ENCODE measurements at places on chromosomes 5 and 9.
A peak's percentile ranks its signal among the peaks of the same experiment; 100 is the strongest.

DNA sequence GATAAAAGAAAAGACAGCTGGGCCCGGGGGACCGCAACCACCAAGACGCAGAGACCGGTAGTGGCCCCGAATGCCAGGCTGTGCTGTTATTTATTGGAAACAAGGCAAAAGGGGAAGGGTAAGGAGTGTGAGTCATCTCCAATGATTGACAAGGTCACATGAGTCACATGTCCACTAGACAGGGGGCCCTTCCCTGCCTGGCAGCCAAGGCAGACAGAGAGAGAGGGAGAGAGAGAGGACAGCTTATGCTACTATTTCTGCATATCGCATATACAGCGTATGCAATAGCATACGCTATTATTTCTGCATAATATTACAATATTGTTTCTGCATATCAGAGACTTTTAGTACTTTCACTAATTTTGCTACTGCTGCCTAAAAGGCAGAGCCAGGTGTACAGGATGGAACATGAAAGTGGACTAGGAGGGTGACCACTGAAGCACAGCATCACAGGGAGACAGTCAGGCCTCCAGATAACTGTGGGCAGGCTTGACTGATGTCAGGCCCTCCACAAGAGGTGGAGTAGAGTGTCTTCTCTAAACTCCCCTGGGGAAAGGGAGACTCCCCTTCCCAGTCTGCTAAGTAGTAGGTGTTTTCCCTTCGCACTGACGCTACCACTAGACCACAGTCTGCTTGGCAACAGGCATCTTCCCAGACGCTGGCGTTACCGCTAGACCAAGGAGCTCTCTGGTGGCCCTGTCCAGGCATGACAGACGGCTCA lies 50.3 kb downstream of the RFX3 start:
- no peak for DNase-seq
- peaks cover 14% of the 10 kb centered on the region for H3K4me1 ChIP-seq
- no peak overlapping the region for H3K4me3 ChIP-seq
- no peak overlapping the region for H3K27ac ChIP-seq

DNA sequence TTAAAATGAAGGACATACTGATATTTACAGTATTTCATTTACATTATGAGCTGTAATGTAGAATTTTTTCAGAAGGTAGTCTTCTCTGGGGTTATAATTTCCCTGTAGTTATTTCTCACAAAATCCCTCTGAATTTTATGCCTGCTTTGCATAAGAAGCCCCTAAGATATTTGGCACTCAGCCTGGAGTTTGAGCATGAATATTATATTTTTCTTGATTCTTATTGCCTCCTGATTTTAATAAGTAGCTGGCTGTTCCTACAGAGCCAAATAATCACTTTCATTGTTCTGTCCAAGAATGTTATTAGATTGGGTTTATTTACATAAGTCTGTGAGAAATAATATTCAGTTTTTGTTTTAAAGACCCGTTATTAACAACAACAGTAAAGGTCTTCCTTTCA lies 195.0 kb downstream of the FER start:
- DNase-seq: no peak
- no peak overlapping the region for H3K27ac ChIP-seq
- H3K4me3 ChIP-seq: no peak overlapping the region
- no peaks in the 10 kb centered on the region for H3K4me1 ChIP-seq
- H3K27me3 ChIP-seq: no peaks in the 10 kb centered on the region

DNA sequence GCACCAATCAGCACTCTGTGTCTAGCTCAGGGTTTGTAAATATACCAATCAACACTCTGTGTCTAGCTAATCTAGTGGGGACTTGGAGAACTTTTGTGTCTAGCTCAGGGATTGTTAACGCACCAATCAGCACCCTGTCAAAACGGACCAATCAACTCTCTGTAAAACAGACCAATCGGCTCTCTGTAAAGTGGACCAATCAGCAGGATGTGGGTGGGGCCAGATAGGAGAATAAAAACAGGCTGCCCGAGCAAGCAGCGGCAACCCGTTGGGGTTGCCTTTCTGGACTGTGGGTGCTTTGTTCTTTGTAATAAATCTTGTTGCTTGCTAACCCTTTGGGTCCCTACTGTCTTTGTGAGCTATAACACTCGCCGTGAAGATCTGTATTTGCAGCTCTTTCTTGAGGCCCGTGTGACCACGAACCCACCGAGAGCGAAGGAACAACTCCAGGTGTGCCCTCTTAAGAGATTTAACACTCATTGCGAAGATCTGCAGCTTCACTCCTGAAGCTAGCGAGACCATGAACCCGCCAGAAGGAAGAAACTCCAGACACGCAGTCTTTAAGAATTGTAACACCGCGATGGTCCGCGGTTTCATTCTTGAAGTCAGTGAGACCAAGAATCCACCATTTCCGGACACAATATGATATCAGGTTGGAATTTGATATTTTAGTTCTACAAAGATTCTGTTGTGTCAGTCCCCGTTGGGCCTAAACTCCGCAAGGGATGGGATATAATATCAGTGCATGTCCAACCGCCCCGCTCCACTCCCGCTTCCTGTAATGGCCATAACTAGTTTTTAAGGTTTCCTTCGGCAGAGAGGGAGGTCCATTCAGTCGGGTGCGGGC lies 740 bp upstream of the TRMT10B start:
- DNase-seq: no peak
- peak overlapping the region; percentile 79 for H3K27ac ChIP-seq
- H3K4me1 ChIP-seq: peaks cover 14% of the 10 kb centered on the region
- no peaks in the 10 kb centered on the region for H3K27me3 ChIP-seq
- H3K4me3 ChIP-seq: peak overlapping the region; percentile 75

- H3K4me1 ChIP-seq: peaks cover 7% of the 10 kb centered on the region
- peak overlapping the region; percentile 22 for H3K27ac ChIP-seq
- DNase-seq: no peak
- H3K36me3 ChIP-seq: no peaks in the 10 kb centered on the region
- H3K27me3 ChIP-seq: no peaks in the 10 kb centered on the region
These were observed 21.8 kb upstream of the NINJ1 start for GRCh38 chr9:93155716-93156474.

DNA sequence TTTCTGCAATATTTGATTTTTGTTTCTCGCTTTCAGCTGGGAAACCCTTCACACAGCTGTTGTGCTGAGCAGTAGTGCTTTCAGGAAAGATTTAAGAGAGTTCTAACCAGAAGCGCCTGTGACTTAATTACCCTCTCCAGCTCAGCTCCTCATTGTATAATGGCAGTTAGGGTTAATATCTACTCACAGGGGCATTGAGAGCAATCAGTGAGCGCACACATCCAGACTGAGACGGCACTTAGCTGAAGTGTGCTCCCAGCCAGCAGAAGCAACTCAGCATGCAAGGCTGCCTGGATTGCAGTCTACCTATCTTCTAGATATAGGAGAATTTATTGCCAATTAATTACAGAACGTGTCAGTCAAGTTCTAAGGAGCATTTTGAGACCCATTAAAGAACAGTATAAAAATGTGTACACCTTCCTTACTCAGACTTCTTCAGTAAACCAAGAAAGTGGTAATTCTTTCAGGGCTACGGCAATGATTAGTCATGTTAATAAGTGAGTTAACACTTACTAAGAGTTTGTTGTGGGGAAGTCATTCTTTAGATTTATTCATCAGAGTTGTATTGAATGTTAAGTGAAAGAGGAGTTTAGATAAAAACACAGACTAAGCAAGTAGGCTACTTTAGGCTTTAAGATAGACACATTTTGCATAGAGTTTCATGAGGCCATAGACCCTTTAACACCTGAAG lies 111.7 kb upstream of the PCAT7 start:
- H3K27ac ChIP-seq: no peak overlapping the region
- DNase-seq: no peak
- H3K36me3 ChIP-seq: peaks cover 23% of the 10 kb centered on the region
- H3K4me1 ChIP-seq: peaks cover 9% of the 10 kb centered on the region
- H3K4me3 ChIP-seq: no peak overlapping the region

- no peaks in the 10 kb centered on the region for H3K27me3 ChIP-seq
- no peak overlapping the region for H3K27ac ChIP-seq
- DNase-seq: no peak
- no peaks in the 10 kb centered on the region for H3K4me1 ChIP-seq
These were observed 236.1 kb downstream of the MARCHF11 start for GRCh38 chr5:15943487-15943886.

DNA sequence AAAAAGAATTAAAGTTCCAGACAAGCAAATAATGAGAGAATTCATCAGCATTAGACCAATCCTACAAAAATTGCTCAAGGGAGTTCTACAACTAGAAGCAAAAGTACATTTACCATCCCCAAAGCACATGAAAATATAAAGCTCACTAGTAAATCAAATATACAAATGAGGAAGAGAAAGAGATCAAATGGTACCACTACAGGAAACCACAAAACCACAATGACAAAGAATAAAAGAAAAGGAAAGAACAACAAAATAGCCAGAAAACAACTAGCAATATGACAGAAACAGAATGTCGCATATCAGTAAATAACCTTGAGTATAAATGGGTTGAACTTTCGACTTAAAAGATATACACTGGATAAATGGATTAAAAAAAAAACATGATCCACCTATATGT lies 739.0 kb downstream of the DTWD2 start:
- no peaks in the 10 kb centered on the region for H3K36me3 ChIP-seq
- no peaks in the 10 kb centered on the region for H3K4me1 ChIP-seq
- no peak overlapping the region for H3K27ac ChIP-seq
- H3K27me3 ChIP-seq: no peaks in the 10 kb centered on the region
- DNase-seq: no peak

DNA sequence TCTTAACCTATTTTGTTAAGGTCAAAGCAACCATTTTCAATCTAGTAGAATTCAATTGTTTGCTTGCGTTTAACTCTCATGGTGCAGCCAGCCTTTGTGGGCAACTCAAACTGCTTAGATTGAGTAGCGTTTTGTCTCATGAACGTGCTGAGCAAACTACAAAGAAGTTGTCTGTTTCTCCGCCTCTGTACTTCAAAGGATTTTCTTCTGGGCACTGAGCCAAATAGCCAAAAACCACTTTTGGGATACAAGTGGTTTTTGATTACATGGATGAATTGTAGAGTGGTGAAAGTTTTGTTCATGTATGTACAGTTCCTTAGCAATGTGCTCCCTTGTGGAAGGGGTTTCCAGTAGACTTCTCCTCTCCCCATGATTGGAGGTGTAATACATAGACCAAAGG lies 122.9 kb downstream of the CFAP90 start:
- H3K27ac ChIP-seq: no peak overlapping the region
- no peak overlapping the region for H3K4me3 ChIP-seq
- H3K27me3 ChIP-seq: no peaks in the 10 kb centered on the region
- H3K36me3 ChIP-seq: no peaks in the 10 kb centered on the region
- DNase-seq: no peak

DNA sequence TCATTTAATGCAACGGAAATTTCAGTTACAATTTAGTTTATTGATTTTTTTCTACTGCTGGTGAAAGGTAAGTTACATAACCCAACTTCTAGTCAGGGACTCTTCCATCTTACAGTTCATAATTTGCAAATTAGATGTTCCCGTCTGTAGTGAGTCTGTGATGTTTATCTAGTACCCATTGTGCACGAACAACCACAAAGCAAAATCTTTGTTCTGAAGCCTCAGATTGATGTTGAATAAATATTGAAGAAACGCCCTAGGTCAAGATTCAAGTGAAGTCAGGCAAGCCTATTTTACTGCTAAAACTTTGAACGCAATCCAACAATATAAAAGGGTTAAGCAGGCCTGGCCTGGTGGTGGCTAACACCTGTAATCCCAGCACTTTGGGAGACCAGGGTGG lies 43.1 kb downstream of the BASP1 start:
- no peaks in the 10 kb centered on the region for H3K27me3 ChIP-seq
- H3K4me1 ChIP-seq: no peaks in the 10 kb centered on the region
- H3K27ac ChIP-seq: no peak overlapping the region
- no peak overlapping the region for H3K4me3 ChIP-seq
- no peak for DNase-seq
- H3K36me3 ChIP-seq: no peaks in the 10 kb centered on the region

- H3K27me3 ChIP-seq: no peaks in the 10 kb centered on the region
- H3K4me1 ChIP-seq: no peaks in the 10 kb centered on the region
- no peak overlapping the region for H3K27ac ChIP-seq
- H3K4me3 ChIP-seq: no peak overlapping the region
- no peaks in the 10 kb centered on the region for H3K36me3 ChIP-seq
These were observed 23.3 kb downstream of the MCTP1 start for GRCh38 chr5:95261437-95262175.

- H3K27ac ChIP-seq: no peak overlapping the region
- DNase-seq: no peak
- H3K36me3 ChIP-seq: no peaks in the 10 kb centered on the region
- H3K4me1 ChIP-seq: no peaks in the 10 kb centered on the region
- no peak overlapping the region for H3K4me3 ChIP-seq
These were observed 28.0 kb upstream of the ADAM19 start for GRCh38 chr5:157603333-157604190.

DNA sequence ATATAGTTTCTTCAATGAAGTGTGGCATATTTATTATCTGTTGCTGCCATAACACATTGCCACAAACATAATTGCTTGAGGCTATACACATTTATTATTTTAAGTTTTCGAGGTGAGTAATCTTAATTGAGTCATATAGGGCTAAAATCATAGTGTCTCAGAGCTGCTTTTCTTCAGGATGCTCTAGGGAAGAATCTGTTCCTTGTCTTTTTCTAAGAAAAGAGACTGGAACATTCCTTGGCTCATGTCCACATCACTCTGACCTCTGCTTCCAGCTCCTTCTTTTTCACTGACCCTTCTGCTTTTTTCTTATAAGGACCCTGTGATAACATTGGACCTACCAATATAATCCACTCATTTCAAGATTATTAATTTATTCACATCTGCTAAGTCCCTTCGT lies 632.4 kb upstream of the TYRP1 start:
- H3K36me3 ChIP-seq: no peaks in the 10 kb centered on the region
- no peaks in the 10 kb centered on the region for H3K27me3 ChIP-seq
- no peaks in the 10 kb centered on the region for H3K4me1 ChIP-seq

- no peaks in the 10 kb centered on the region for H3K27me3 ChIP-seq
- H3K4me3 ChIP-seq: peak overlapping the region; percentile 24
- no peaks in the 10 kb centered on the region for H3K36me3 ChIP-seq
- peak overlapping the region; percentile 96 for H3K27ac ChIP-seq
These were observed 66.4 kb downstream of the RETREG1 start for GRCh38 chr5:16550316-16550952.

- no peaks in the 10 kb centered on the region for H3K36me3 ChIP-seq
- peaks cover 2% of the 10 kb centered on the region for H3K27me3 ChIP-seq
- no peaks in the 10 kb centered on the region for H3K4me1 ChIP-seq
- H3K4me3 ChIP-seq: no peak overlapping the region
- DNase-seq: no peak
- no peak overlapping the region for H3K27ac ChIP-seq
These were observed 24.1 kb downstream of the SARDH start for GRCh38 chr9:133713960-133714495.

- no peak overlapping the region for H3K27ac ChIP-seq
- no peak overlapping the region for H3K4me3 ChIP-seq
- H3K4me1 ChIP-seq: no peaks in the 10 kb centered on the region
- no peaks in the 10 kb centered on the region for H3K36me3 ChIP-seq
- H3K27me3 ChIP-seq: no peaks in the 10 kb centered on the region
These were observed 6.8 kb upstream of the DENND4C start for GRCh38 chr9:19223724-19224123.

GRCh38 chr9:135667463-135668001 lies 4.4 kb downstream of the LCN9 start:
- no peak overlapping the region for H3K4me3 ChIP-seq
- no peaks in the 10 kb centered on the region for H3K36me3 ChIP-seq
- H3K27me3 ChIP-seq: peaks cover 10% of the 10 kb centered on the region
- no peak overlapping the region for H3K27ac ChIP-seq

Measured in gastrocnemius medialis (tissue), 4 donors.